ENCODE measurements at places on chromosomes 1 and 21.

GRCh38 chr1:177772386-177772960 is 197.4 kb downstream of the SEC16B start:
- no peak for DNase-seq

DNA sequence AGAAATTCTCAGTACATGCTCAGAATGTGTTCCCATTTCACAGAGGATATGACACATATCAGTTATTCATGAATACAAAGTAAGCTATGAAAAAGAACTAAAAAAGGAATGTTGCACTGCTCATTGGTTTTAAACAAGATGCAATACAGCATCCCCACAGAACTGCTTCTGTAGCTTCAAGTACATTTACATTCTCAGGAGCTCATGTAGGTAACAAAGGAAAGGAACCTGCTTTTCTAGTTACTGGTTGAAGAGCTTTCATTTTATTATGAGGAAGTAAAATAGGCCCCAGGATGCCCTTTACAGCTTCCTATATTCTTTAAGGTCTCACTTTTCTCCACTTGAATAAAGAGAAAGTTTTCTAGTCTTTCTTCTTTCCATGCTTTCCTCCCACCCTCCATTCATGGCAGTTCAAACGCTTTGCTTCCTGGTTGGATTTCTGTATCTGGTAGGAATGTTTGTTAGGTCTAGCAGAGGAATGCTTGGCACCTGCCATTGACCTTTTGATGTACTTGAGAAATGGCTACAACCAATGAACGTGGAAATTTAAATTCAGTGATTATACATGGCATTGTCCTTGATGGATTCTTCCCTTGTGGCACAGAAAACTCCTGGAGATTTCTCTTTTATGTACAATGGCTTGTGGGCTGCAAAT is 27.1 kb upstream of the KCNK2 start:
- DNase-seq: no peak

GRCh38 chr1:203743091-203743571 is 21.9 kb upstream of the LAX1 start:
- no peak for DNase-seq

- DNase-seq: peak; percentile 82
Measured at GRCh38 chr1:54273092-54273794, 73.3 kb downstream of the MRPL37 start.

- peak; percentile 67 for DNase-seq
Measured at GRCh38 chr1:11320153-11320936, 47.3 kb downstream of the UBIAD1 start.

Data from ELF-1 (cell line).